ENCODE measurements at places on chromosomes 1 and 21. TPM values are rescaled to one million over a fixed set of nuclear protein-coding genes. Genes with fewer than 3 reads are reported as not detected.
A peak's percentile ranks its signal among the peaks of the same experiment; 100 is the strongest.

Gene FCGR1A
- total RNA-seq = not detected

Gene ALX3
- total RNA-seq = not detected

DNA sequence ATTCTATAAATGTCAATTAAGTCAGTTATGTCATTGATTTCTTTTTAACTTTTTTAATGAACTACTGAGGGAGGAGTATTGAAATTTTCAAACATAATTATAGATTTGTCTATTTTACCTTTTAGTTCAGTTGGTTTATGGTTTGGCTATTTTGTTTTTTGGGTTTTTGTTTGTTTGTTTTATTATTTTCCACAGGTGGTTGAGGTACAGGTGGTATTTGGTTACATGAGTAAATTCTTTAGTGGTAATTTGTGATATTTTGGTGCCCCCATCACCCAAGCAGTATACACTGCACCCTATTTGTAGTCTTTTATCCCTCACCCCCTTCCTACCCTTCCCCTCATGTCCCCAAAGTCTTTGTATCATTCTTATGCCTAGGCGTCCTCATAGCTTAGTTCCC lies 9.5 kb downstream of the TDRD5 start:
- DNase-seq = no peak

GRCh38 chr1:32983020-32983419 lies 18.4 kb upstream of the RNF19B start:
- DNase-seq = no peak

DNA sequence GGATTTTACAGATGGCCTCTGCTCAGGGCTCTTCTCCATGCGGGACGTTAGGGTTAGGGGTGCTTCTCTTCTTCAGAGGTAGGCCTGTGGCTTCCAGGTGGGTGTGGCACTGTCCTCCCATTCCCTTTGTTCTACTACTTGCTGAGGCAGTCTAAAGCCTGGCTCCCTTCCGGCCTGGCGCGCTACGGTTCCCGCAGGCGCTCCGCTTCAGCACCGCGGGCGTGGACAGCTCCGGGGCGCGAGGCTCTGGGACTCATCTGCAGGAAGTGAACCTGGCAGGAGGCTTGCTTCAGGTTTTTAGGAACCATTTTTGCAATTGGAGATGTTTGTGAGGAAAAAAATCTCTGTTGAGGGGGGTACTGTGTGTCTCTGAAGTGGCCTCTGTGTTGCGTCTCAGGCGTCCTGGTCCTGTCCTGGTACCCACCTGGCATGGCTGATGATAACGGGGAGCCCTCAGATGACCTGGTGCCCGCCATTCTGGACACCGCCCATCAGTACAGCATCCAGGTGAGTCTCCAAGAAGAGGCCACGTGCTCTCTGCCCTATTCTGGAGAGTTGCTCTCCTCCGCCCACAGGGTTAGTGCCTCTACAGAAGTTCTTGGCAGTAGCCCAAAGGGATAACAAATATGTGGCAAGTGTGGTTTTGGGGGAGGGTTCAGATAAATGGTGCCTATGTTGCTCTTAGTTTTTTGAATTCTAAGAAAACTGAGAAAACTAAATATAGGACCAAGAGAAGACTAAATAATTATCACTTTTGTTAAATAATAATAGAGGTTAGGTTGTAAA lies 1.9 kb downstream of the MANEAL start:
- DNase-seq = peak; percentile 21

DNA sequence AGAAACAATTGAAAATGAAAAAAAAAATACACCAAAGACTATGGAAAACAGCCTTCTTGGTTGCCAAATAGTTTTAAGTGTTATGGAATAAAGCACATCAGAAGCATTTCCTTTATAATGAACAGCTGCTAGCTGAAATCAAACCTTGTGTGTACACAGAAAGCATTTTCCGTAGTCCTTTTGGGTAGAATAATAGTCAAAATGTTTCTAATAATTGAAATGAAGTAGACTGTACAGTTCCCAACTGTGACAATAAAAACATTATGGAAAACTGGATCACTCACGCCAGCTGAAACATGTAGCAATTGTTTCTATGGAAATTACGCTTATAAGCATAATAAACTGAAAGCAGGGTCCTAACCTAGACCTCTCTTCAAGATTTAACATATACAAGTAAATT lies 856.3 kb upstream of the B3GALT2 start:
- no peak for DNase-seq

DNA sequence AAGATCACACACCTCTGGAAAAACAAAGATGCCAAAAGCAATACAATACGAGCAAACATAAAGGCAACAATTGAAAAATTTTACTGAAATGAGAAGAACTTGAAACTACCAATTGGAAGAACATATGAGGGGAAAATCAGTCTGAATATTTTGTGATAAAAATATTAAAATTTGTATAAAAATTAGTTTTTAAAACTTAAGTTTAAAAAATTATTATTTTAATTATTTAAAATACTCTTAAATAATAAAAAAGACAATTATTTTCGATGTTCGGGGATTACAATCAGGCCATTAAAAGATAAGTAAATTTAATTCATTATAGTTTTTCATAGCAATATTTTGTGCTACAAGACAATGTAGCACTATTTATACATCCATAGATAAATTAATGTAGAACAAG lies 1239.3 kb downstream of the AMY1C start:
- no peak for DNase-seq

- peak; percentile 77 for DNase-seq
These were observed 36.0 kb upstream of the POFUT2 start for GRCh38 chr21:45323487-45324311.

GRCh38 chr21:46604329-46604974 lies 430 bp downstream of the S100B start:
- DNase-seq = no peak

GRCh38 chr21:36247316-36248010 lies 72.5 kb upstream of the MORC3 start:
- DNase-seq = no peak

- DNase-seq = no peak
These were observed 205.6 kb downstream of the RHOU start for GRCh38 chr1:228940926-228941325.
